Dermis blood vessel endothelial cell (primary cell): ENCODE measurements at places on chromosomes 7 and 10.

DNA sequence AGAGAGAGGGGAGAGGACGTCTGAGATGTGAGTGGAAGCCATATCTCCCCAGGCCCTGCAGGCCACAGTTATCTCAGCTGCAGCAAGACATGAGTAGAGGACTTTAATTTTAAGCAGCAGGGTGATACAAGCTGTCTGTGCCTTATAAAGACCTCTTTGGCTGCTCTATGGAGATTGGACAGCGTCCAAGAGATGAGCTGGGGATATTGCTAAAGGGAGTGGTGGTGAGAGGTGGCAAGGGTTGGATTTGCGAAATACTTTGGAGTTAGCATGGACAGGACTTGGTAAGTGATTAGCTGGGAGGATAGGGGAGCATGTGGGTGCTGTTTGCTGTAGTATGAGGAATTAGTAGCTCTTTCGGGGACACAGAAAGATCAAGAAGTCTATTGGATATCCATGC lies 191.8 kb downstream of the CACNB2 start:
- no peak for DNase-seq

DNA sequence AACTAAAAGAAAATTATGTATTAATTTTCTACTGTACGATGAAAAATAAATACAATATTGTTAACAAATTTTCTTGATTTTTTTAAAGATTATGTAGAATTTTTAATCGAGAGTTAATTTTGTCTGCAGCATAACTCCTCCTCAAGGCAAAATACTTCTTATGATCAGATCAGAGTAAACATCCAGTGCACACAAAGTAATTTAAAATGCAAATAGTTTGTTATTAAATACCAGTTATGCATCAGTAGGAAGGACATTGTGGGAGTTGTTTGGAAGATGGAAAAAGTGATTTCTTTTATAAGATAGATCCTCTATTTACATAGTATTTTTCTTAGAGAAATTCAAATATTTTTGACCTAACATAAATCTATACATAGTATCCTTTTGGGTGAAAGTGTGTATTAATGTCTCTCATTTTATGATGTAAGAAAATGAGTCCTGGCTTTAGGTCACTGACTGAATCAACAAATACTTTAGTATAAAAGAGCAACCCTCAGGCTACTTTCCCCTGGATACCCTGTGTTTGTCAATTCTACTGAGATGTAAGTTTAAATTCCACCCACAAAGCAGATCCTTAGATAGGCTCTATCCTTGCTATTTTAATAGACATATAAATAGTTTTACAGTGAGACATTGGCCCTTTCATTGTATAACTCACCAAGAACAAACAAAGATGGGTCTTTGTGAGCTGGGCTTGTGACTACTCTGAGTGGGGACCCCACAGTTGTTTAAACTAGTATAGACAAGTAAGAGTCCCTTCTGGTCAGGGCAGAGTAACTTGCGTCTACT lies 1133.7 kb downstream of the GATA3 start:
- no peak for DNase-seq

GRCh38 chr7:112298543-112299100 lies 92.1 kb downstream of the ZNF277 start:
- DNase-seq: no peak

DNA sequence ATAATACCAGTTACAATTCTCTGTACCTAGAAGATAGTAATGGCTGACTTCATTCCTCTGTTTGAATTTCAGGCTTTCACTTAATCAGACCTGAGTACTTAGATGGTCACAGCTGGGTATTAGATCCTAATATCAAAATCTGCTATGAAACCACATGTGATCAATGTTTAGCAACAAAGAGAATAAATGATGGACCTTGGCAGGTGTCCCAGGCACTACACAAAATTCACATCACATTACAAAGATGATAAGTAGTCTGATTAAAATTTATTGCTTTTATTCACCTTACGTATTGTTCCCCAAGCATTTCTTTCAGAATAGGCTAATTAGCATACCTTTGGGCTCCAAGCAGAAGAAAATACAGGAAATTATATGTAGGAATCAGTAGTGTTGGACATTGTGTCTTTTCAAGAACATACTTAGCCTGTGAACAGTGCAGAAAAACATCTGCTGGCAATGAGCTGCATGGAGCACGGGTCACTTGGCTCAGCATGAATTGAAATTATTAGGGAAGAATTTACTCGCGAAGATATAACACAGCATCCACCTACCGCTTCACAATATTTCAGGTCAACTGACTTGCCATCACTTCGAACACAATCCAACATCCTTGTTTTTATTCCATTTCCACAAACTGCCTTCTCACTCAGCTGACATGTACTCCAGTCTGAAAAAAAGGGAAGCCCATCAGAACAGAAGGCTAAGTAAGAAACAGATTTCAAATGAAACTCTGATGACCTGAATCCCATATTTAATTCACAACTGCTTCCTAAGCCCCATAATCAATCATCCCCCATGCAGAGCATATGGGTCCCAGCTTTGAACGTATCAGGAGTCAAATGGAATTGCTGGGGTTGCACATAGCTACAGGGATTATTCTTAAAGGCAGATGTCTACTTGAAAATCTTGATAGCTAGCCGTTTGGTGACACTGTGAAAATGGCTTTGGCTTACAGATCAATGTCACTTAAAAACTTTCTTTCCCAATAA lies 421.0 kb downstream of the THSD7A start:
- no peak for DNase-seq

DNA sequence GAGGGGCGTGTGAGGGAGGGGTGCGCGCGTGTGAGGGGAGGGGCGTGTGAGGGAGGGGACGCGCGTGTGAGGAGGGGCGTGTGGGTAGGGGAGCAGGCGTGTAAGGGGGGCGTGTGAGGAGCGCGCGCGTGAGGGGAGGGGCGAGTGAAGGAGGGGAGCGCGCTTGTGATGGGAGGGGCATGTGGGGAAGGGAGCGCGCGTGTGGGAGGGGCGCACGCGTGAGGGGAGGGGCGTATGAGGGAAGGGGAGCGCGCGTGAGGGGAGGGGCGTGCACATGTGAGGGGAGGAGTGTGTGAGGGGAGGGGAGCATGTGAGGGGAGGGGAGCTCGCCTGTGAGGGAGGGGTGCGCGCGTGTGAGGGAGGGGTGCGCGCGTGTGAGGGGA lies 19.1 kb downstream of the MXI1 start:
- peak; percentile 97 for DNase-seq

DNA sequence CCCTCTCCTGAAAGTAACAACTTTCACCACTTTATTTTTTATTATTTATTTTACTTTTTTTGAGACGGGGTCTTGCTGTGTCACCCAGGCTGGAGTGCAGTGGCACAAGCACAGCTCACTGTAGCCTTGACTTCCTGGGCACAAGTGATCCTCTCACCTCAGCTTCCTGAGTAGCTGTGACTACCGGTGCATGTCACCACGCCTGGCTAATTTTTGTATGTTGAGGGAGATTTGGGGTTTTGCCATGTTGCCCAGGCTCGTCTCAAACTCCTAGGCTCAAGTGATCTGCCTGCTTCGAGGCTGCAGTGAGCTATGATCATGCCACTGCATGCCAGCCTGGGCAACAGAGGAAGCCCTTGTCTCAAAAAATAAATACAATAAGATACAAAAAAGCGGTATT lies 14.9 kb upstream of the SLIT1 start:
- DNase-seq: no peak

- no peak for DNase-seq
Observed at GRCh38 chr10:33945051-33945450, 610.6 kb upstream of the NRP1 start.

- DNase-seq: peak; percentile 80
Observed at GRCh38 chr10:60282771-60283353, 106.8 kb downstream of the ANK3 start.

DNA sequence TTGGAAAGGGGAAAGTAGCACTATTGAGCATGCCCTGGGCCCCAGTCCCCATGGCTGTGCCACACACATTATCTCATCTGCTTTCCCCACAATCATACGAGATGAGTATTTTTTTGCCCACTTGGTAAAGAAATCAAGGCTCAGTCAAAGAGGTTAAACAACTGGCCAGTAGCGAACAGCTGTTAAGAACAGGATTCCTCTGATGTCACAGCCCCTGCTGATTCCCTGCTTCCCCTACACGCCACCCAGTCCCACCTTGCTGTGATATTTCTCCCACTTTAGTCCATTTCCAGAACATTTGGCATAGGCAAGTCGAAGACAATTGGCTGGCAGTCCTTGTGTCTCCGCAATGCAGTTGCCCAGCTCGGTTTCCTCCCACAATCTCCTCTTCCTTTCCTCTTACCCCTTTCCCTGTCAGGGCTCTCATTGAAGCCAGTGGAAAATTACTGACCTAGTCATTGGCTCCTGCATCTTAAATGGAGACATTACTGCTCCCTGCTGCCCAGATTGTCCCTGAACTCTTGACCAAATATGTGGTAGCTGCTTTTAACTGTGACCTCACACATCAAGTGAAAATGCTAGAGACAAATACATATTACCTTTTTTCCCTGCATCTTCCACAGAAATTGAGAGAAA lies 56.5 kb upstream of the EEPD1 start:
- peak; percentile 25 for DNase-seq

DNA sequence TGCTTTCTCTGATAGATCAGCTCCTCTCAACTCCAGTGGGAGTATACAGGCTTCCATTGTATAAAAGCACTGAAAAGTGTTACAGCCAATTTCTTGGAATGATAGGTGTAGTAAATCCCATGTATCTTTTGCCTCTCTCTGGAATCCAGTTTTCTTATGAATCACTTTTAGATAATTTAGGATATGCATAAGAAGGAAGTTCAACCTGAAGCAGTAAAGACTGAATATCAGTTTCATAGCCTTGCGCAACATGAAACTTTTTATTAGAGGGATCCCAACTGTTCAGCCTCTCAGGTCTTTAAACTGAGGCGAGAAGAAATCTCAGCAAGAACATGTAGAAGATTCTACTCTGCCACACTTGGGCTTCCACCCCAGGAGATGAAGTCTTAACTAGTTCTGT lies 280.0 kb downstream of the MALRD1 start:
- DNase-seq: no peak

DNA sequence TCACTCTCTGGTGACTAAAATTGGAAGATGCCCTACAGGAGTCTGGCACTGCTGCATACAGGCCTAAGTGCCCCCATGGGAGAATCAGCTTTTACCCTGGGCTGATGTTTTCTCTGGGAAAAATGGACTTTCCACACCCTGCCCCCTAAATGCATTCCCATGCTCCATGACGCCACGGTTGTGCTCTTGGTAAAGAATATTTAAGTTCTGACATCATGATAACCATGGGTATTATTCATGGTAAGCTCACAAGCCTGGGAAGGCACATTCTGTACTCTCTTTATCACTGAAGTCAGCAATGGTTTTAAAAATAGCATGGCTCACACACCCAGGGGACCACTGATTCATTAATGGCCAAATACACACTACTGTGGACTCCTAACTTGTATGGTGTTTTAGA lies 43.4 kb downstream of the HIPK2 start:
- DNase-seq: peak; percentile 69

GRCh38 chr10:42594246-42594650 lies 44.1 kb downstream of the ZNF33B start:
- no peak for DNase-seq

GRCh38 chr10:11149807-11150141 lies 132.1 kb downstream of the CELF2 start:
- no peak for DNase-seq

- DNase-seq: no peak
Observed at GRCh38 chr10:129470103-129470851, 3.2 kb downstream of the MGMT start.

GRCh38 chr10:86878983-86879713 lies 78.3 kb downstream of the MMRN2 start:
- DNase-seq: no peak

DNA sequence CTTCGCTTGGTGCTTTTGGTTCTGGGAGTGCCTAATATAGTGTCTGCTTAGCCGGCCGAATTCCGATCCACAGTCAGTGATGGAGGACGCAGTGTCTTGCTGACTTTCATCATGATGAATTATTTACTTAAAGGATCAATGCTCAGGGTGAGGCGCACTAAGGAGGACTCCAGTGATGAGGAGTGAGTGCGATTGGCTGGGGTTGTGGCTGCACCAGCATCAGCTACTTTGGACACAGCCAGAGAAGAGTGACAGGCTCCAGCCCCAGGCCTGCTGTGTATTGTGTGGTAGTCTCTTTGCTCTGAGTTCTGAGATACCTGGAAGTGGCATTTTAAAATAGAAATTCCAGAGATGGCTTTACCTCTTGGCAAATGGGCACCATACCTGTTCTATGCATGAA lies 73.3 kb upstream of the ANLN start:
- DNase-seq: no peak

- DNase-seq: no peak
Observed at GRCh38 chr7:2037808-2038522, 194.8 kb downstream of the MAD1L1 start.

- DNase-seq: no peak
Observed at GRCh38 chr7:126210707-126211106, 1042.0 kb downstream of the GRM8 start.

- DNase-seq: no peak
Observed at GRCh38 chr10:77530011-77530410, 107.6 kb downstream of the KCNMA1 start.

DNA sequence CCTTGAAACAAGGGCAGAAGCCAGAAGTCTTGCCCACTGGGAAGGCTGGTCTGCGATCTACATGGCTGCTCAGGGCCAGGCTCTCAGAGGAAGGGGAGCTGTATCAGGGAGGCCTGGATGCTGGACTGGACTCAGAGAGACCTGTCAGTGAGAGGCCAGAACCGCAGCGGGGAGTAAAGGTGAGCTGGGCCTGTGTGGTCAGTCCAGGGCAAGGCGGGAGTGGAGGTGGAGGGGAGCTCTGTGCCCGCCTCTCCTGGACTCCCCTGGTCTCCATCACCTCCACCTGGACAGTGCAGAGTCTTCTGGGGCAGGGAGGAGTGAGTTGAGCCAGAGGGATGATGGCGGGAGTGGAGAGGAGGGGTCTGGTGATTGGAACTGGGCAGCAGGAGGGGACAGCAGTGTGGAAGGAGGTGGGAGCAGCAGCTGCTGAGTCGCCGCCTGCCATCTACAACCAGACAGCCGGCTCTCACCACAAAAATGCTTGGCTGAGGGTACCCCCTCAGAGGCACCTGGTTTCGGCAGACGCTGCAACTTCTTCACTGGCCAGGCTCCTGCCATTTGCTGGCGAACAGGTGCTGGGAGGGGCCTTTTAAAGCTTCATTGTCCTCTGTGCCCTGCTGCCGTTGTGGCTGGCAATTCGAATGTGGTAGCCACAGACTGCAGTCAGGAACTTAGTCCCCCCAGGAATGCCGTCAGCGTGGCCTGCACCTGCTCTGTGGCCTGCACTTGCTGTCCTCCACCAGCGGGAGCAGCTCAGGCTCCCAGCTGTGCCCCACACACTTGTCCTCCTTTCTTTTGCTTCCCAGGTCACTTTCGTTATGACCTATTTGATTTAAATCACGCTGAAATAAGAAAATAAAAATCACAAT lies 3.5 kb downstream of the RASSF4 start:
- DNase-seq: no peak
